Karpas-422 (cell line): ENCODE measurements at places on chromosomes 16 and 17. TPM values are rescaled to one million over a fixed set of nuclear protein-coding genes. Genes with fewer than 3 reads are reported as not detected.

The NATD1 gene
- 0.45 and 1.2 TPM in 2 replicates for total RNA-seq

- peak overlapping the region; percentile 40 for H3K27ac ChIP-seq
- DNase-seq: peak; percentile 54
- H3K4me1 ChIP-seq: peaks cover 54% of the 10 kb centered on the region
- H3K4me3 ChIP-seq: peak overlapping the region; percentile 88
- peaks cover 19% of the 10 kb centered on the region; the same call in 1 of the 2 replicates for H3K36me3 ChIP-seq
Observed at GRCh38 chr16:20899477-20900298, 470 bp downstream of the DCUN1D3 start.

- H3K36me3 ChIP-seq: no peaks in the 10 kb centered on the region
- H3K27ac ChIP-seq: no peak overlapping the region
- H3K27me3 ChIP-seq: no peaks in the 10 kb centered on the region
- DNase-seq: no peak
- no peaks in the 10 kb centered on the region for H3K4me1 ChIP-seq
Observed at GRCh38 chr17:16878606-16879005, 93.3 kb downstream of the TNFRSF13B start.

- no peak overlapping the region for H3K27ac ChIP-seq
- H3K36me3 ChIP-seq: no peaks in the 10 kb centered on the region
- H3K4me3 ChIP-seq: no peak overlapping the region
- DNase-seq: no peak
Observed at GRCh38 chr17:7184647-7185046, 5.5 kb upstream of the ASGR1 start.

DNA sequence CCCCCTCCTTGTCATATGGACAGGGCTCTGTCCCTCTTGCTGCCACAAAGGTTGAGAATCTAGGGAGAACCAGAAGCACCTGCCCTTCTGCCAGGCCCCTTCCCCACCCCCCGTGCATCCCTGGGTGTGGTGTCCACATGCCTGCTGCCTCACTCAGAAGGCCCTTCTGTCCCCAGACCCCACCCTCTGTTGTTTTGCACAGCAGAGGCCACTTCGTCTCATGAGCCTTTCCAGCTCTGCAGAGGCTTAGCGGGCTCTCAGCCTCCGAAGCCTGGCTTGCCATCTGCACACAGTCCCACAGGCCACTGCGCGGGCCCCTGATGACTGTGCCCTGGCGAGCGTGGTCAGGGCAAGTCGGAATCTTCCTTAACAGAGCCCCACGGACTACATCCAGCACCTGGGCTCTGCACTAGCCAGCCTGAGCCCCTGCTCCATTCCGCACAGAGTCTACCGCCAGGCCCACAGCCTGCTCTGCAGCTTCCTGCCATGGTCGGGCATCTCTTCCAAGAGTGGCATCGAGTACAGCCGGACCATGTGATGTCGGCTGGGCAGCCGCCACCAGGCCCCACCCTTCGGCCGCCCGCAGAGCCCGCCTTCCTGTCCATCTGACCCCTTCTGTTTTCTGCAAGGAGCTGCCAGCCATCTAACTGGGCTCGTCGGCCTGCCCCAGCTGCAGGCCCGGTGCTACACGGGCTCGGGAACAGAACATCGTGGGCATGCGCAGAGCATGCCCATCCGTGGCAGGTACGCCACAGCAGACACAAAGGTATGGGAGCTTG is 10.8 kb downstream of the C16orf90 start:
- peaks cover 5% of the 10 kb centered on the region for H3K36me3 ChIP-seq
- no peak overlapping the region for H3K4me3 ChIP-seq
- no peaks in the 10 kb centered on the region for H3K4me1 ChIP-seq
